ENCODE measurements at places on chromosomes 7 and 10. TPM values are rescaled to one million over a fixed set of nuclear protein-coding genes. Genes with fewer than 3 reads are reported as not detected.
A peak's percentile ranks its signal among the peaks of the same experiment; 100 is the strongest.

DENND2A gene
- total RNA-seq: 26.9 TPM

WAPL gene
- 26.8 TPM for total RNA-seq

CALCR gene
- not detected for total RNA-seq

- DNase-seq: no peak
Measured at GRCh38 chr10:97361537-97361901, 27.0 kb upstream of the FRAT2 start.

DNA sequence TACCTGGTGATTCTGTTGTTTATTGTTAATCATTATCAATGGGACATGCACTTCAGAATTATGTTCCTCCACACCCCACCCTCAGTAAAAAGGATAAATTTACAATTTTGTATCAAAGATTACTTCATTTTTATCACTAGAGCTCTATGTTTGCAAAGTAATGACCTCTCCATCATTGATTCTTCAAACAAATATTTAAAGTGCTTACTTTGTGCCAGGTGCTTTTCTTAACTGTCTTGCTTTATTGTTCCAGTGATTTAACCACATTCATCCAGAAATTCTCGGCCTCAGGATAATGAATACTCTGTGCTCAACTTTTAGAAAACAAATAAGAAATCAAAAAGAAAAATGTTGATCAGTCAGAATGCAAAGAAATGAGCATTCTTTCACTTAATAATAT lies 144.9 kb upstream of the FOXP2 start:
- no peak for DNase-seq

- DNase-seq: no peak
Measured at GRCh38 chr7:98387544-98388226, 13.2 kb downstream of the BAIAP2L1 start.

- DNase-seq: no peak
Measured at GRCh38 chr7:151204383-151205032, 5.8 kb downstream of the H2BK1 start.

GRCh38 chr10:56318816-56319215 lies 42.2 kb downstream of the ZWINT start:
- DNase-seq: no peak

GRCh38 chr10:113011592-113012374 lies 61.7 kb downstream of the TCF7L2 start:
- no peak for DNase-seq

DNA sequence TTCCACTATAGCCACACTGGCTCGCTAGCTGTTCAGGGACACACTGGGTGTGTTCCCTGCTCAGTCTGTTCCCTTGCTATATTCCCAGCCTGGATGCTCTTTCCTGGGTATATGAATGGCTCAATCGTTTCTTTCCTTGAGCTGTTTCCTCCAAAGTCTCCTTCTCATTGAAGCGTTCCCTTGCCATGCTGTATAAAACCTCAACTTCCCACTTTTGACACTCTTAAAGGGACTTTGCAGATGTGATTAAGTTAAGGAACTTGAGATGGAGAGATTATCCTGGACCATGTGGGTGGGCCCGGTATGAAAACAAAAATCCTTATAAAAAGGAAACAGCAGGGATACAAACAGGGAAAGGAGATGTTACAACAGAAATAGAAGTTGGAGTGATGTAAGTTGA lies 973.1 kb downstream of the LRMDA start:
- DNase-seq: no peak

GRCh38 chr7:31796375-31796774 lies 109.4 kb downstream of the PPP1R17 start:
- peak; percentile 47 for DNase-seq

DNA sequence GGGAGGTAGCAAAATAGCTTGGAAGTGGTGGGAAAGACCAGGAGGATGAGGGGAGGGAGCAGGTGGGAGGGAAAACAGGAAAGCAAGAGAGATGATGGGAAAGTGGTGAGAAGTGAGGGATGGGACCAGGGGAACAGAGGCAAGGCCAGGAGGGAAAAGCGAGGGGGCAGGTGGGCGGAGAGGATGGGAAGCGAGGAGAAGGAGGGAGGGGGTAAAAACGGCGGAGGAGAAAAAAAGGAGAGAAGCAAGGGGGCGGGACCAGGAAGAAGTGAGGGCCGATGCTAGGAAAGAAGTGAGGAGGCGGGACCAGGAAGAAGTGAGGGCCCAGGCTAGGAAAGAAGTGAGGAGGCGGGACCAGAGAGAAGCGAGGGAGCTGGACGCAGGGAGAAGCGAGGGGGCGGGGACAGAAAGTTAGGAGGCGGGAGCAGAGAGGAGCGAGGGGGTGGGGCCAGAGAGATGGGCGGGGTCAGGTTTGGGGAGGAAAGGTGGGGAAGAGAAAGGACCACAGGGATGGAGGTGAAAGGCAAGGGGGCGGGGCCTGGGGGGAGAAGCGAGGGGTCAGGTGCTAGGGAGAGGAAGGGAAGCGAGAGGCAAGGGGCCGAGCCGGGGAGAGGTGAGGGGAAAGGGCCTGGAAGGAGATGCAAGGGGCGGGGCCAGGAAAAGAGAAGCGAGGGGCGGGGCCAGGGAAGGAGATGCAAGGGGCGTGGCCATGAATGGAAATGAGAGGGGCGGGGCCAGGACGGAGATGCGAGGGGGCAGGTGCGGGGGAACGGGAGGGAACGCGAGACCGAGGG lies 984 bp downstream of the SMURF1 start:
- DNase-seq: peak; percentile 91

DNA sequence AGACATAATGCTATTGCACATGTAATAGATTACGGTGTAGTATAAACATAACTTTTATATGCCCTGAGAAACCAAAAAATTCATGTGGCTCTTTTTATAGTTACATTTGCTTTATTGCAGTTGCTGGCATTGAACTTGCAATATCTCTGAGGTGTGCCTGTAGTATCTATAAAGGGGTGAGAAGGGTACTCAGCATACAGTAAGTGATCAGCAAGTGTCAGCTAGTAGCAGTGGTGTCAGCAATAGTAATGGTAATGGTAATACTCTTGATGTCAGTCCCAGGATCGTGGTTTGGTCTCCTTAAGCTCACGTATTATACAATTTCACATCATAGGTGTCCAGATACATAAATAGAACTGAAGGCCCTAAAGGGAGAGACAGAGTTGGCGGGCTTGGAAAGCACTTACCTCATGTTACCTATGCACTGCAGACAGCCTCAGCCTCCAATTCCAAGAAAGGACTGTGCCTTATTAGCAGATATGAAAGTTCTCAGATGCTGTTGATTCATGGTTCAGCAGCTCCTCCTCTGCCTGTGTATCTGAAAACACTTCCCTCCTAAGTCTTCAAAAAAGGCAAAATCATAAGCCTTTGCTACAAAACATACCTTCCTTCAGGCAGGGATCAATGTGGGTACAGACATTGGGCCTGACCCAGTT lies 6.6 kb upstream of the GIMAP7 start:
- DNase-seq: no peak

GRCh38 chr7:4960363-4960762 lies 1.4 kb upstream of the MMD2 start:
- DNase-seq: peak; percentile 23

DNA sequence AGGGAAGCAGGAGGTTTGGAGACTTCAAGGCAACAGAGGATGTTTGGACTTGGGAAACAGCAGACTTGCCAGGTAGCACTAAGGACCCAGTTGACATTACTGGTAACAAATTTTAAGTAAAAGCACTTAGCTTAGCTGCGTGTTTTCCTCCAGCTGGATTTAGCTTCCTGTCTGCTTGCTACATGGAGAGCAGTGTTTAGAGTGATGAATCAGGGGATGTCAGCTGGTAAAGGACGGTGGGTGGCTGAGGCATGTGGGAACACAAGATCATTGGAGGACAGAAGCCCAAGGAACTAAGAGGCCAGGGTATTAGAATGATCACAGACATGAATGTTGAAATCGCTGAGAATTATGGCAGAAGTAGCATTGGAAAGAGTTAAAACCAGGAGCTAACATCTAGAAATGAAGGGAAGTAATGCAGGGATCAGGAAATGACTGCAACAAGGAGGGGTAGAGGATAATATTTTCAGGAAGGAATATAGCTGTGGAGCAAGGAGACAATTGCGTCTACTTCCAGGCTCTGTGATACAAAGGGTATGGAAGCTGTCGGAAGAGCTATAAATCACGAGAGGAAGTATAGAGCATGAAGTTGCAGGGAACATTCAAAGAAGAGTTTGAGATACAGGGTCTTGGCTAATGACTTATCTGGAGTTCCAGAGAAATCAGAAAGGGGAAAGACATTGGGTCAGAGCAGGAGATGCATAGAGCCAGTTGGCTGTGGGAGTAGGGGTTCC lies 34.4 kb downstream of the CALD1 start:
- DNase-seq: peak; percentile 38

Measured in RPMI7951 (cell line).